ENCODE measurements at places on chromosomes 4 and X.

DNA sequence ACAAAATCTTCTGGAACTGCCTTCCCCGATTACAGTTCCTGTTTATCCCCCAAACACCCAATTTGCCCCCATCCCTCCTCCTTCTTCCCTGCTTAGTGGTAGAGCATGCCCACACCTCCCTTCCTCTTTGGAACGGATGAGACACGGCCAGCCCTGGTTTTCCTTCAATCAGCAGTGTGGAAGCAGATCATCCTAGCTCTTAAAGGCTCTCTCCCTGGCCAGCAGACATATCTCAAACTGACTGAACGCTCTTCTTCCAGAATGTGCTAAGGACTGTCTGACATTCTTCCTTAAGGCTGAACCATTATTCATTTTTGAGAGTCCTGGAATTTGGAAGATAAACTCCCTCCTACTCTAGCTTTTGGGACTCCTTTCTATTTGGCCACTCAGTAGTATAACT, 161.1 kb downstream of the TRIML1 start:
- DNase-seq: no peak

- DNase-seq: no peak
Observed at GRCh38 chrX:112761242-112762207, 79.1 kb downstream of the AMOT start.

DNA sequence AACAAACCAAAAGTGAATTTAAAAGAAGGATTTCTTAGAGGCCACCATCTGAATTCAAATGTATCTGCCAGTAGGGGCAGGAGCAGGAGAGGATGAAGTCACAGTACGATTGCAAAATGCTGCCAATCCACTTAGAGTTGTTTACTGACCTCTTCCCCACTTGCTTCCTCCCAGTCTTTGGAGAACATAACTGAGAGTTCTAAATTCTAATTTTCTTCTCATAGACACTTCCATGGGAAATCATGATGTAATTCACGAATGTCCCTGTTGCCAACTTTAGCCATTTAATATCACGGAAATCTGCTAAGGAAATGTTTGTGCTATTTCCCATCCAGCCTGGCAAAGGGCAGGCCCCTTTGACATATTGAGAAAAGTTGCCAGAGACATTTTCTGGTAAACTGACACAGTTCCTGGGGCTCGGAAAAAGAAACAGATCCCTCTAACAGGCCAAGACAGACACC, 33.6 kb upstream of the NOCT start:
- DNase-seq: no peak

- DNase-seq: no peak
Observed at GRCh38 chr4:83605210-83605609, 69.3 kb downstream of the GPAT3 start.

DNA sequence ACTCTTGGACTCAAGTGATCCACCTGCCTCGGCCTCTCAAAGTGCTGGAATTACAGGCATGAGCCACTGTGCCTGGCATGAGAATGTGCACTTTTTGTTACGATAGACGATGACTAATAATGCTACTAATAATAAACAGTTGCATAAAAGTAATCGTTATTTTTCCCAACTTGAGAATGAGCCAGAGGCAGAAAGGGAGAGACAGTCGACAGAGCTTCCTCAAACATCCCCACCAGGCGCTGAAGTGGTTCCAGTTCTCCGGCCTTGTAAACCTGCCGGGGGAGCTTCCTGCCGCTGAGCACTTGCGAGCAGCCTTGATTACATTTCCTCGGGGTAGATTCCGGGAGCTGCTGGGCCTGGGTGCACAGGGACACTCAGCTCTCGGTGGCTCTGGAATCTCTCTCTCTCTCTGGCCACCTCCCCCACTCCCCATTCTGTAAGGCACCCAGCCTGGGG, 8.9 kb upstream of the HTRA3 start:
- no peak for DNase-seq

GRCh38 chr4:151860561-151861093, 99.8 kb upstream of the GATB start:
- no peak for DNase-seq

Measured in neural crest cell (in vitro differentiated cells).